ENCODE measurements at places on chromosomes 5 and 9.

GRCh38 chr5:87170799-87171198 is 96.9 kb upstream of the RASA1 start:
- no peak for DNase-seq

- DNase-seq: peak; percentile 48
Observed at GRCh38 chr5:67639313-67639712, 442.7 kb upstream of the CD180 start.

GRCh38 chr9:31045810-31046209 is 1338.6 kb upstream of the ACO1 start:
- DNase-seq: no peak

- no peak for DNase-seq
Observed at GRCh38 chr9:9257999-9258498, 1354.8 kb downstream of the PTPRD start.

GRCh38 chr9:16046713-16047112 is 493.9 kb downstream of the CCDC171 start:
- no peak for DNase-seq

- DNase-seq: peak; percentile 67
Observed at GRCh38 chr9:91424403-91425176, 958 bp upstream of the NFIL3 start.

DNA sequence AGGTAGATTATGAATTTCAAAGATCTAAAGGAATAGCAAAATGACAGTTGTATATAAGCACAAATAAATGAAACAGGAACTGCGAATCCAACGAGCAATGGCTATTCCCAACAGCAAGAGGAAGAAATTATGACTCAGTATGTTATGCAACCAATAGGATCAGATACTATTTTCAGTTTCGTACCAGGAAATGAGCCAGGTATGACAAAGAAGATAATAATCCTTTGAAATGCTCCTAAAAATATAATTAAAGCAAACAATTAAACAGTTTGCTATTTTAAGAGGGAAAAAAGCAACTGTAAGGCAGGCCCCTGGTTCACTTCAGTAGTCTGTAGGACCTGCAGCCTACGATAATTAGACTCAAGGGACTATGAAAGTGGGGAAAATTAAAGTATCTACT is 58.9 kb downstream of the AUH start:
- DNase-seq: no peak

DNA sequence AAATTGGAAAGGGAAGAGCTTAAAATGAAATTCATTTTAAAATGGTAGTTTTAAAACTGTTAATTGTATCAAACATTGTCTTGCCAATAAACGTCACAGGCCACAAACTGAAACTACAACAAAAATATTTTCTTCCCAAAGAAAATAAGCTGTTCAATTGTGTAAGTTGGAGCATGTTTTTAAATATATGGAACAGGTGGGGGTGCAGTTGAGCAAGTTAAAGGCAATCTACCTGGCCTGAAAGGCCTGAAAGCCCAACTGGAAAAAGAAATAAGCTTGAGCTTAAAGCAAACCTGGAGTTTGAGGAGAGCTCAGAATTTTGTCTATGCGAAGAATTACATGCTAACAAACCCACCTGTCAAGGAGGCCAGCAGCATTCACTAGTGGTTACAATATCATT is 439.5 kb downstream of the ACTL7B start:
- DNase-seq: no peak

DNA sequence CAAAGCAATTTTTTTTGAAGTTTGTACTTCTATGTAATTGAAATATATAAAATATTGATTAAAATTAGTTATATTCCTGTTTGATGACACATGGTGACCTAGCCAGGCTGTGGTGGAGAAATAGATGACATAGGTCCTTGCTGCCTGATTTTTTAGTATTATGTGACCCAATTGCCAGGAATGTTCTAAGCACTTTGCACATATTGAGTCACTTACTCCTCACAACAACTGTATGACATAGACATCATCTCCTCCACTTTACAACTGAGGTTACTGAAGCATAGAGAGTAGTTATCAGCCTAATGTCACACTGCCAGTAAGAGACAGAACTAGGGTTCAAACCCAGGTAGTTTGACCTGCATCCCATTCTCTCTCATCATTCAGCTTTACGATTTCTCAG is 26.2 kb upstream of the SNX18 start:
- DNase-seq: no peak

GRCh38 chr9:126388964-126389708 is 62.5 kb downstream of the MVB12B start:
- DNase-seq: no peak

GRCh38 chr5:98769210-98769958 is 4.1 kb upstream of the RGMB start:
- peak; percentile 3 for DNase-seq

- no peak for DNase-seq
Observed at GRCh38 chr5:141150224-141150992, 551 bp downstream of the PCDHB6 start.

GRCh38 chr5:117461966-117462365 is 887.3 kb upstream of the SEMA6A start:
- DNase-seq: no peak

DNA sequence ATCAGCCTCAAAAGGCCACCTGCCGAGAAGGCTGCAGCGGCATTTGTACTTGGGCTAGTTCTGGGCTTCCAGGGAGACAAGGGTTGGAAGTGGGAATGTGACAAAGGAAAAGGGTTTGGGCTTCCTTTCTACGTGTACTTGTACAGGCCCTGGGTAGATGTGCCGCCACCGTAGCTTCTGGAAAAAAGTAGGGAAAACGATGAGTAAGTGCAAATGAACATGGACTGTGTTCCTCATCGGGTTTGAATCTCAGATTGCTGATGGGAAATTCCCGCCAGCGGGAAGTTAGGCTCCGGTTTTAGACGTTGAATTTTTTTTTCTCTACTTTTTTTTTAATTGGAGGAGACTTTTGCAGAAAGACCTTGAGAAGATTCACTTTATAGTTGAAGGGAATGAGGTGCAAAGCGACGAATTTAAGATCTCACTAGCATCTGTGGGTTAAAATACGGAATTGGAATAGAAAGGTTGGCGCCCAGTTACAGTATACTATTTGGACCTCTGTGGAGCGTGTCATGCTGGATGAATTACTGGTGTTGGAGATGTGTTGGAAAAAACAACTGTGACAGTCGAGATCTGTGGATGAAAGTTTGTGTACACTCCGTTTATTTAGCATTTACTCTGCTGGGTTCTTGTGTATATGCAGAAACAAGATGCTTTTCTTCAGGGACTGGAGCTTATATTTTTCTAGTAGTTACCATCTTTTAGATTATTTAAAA is 1.2 kb downstream of the G3BP1 start:
- DNase-seq: peak; percentile 10

DNA sequence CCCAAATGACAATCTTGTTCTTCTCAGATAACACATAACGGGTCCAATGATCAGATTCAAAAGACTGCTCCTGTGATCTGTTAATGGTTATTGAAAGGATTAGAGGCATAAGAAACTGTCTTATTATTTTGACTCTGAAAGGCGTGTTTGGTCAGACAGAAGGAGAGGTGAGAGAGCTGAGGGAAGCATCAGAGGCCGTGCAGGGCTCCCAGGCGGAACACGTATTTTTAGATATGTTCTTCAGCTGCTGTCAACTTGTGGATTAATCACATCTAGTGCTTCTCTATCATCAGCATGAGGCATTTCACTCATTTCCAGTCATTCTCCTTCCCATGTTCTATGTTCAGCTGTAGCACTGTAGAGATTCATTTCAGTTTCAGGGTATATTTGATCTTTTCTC is 199.8 kb downstream of the MAPKAP1 start:
- DNase-seq: no peak

DNA sequence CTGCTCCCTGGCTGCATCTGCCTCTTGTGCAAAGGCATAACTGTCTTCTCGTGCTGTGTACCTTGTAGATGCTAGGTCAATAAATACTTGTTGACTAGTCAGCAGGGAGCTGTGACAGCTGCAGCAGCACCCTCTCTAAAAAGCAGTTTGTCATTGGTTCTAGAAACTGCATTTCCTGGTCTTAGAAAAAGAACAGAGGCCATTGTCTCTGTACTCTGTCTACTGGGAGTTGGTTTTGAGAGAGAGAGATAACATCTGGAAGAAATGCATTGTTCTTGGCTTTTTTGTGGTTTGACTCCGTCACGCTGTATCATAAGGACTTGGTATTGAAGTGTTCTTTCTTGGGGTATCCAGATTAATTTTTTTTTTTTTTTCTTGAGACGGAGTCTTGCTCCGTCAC is 32.3 kb downstream of the SH3GLB2 start:
- no peak for DNase-seq

DNA sequence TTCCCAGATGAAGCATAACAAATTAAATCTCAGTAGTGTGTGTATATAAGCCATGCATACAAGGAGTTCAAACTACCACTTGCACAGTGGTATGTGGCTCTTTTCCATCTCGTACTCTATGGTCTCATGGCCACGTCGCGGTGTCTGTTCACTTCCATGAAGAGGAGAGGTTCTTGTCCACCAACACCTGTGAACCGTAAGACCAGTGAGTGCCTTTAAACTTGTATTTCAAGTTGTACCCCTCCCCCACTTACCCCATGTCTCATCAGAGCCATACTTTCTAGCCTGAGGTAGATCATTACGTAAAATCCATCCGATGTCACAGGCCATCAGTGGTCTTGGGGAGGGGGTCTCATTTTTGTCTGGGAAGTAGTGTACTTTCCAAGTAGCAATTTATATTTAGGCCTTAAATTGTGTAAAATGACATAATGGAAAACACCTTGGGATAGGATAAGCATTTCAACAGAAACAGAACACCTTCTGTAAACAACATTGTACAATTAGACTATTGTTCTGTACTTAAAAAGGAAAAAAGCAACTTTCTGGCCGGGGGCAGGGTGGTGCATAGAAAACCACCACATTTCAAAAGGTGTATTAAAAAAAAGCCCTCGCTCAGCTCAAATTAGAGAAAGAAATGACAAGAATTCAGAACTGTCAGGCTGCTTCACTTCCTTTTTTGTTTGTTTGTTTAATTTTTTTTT is 163.0 kb downstream of the SMARCA2 start:
- DNase-seq: no peak

Measured in NCI-H2171 treated with DMSO at 0.1 percent for 48 hours (cell line).